ENCODE measurements at places on chromosomes 5 and 9. TPM values are rescaled to one million over a fixed set of nuclear protein-coding genes. Genes with fewer than 3 reads are reported as not detected.

IFNK gene
- total RNA-seq, result not detected

- H3K36me3 ChIP-seq, result no peaks in the 10 kb centered on the region
- DNase-seq, result no peak
- H3K27ac ChIP-seq, result no peak overlapping the region
- no peak overlapping the region for H3K4me3 ChIP-seq
- no peaks in the 10 kb centered on the region for H3K4me1 ChIP-seq
- no peaks in the 10 kb centered on the region for H3K27me3 ChIP-seq
These were observed 1141.1 kb upstream of the DMAC1 start for GRCh38 chr9:8940650-8941049.

- peaks cover 6% of the 10 kb centered on the region for H3K4me1 ChIP-seq
- DNase-seq, result no peak
- peak overlapping the region; percentile 78 for H3K27ac ChIP-seq
These were observed 5.6 kb upstream of the RNF44 start for GRCh38 chr5:176542596-176543427.

PCDHB2 gene
- 9.8 TPM for total RNA-seq

GRCh38 chr5:66179297-66180051 is 35.4 kb downstream of the SREK1 start:
- H3K4me3 ChIP-seq, result no peak overlapping the region
- no peak overlapping the region for H3K27ac ChIP-seq
- no peaks in the 10 kb centered on the region for H3K27me3 ChIP-seq
- H3K36me3 ChIP-seq, result no peaks in the 10 kb centered on the region
- DNase-seq, result no peak

SPATA6L gene
- 14.4 TPM for total RNA-seq

MEF2C gene
- total RNA-seq, result 27.4 TPM

DNA sequence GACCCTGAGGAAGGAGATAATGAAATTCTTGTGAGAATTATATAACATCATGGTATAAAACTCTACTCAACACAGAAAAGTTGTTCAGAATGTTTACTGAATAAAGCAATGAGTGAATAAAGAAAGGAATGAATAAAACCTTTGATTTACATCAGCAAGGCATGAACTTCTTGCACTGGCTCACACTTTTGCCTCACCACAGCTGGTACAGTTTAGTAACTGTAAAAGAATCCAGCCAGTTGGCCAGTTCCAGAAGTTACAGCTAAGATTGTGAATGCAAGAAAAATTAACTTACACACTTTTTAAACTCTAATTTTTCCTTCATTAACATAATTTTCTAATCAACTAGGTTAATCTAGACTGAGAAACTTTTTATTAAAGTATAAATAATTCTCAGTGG is 490.9 kb downstream of the NFIB start:
- no peak overlapping the region for H3K27ac ChIP-seq
- H3K4me3 ChIP-seq, result no peak overlapping the region
- H3K27me3 ChIP-seq, result no peaks in the 10 kb centered on the region
- no peaks in the 10 kb centered on the region for H3K4me1 ChIP-seq
- no peak for DNase-seq

CCNI2 gene
- 2.0 TPM for total RNA-seq

- H3K27me3 ChIP-seq, result no peaks in the 10 kb centered on the region
- DNase-seq, result no peak
- no peak overlapping the region for H3K4me3 ChIP-seq
- no peak overlapping the region for H3K27ac ChIP-seq
- no peaks in the 10 kb centered on the region for H3K36me3 ChIP-seq
These were observed 76.8 kb upstream of the RANBP3L start for GRCh38 chr5:36378551-36378950.

DNA sequence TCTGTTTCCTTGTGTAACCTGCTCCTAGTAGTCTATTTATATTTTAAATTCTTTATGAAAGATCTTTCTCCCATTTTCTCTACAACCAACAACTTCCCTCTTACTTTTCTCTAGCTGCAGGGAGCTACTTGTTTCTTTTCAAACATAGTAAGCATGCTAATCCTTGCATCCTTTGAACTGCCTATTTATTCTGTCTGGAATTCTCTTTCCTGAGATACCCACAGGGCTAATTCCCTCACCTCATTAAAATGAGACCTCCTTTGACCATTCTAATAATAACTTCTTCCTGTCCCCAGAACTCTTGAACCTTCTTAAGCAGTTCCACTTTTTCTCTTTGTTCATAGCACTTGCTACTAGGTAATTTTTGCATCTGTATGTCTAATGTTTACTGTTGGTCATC is 620.6 kb upstream of the CDH18 start:
- no peak for DNase-seq
- no peaks in the 10 kb centered on the region for H3K4me1 ChIP-seq
- no peak overlapping the region for H3K27ac ChIP-seq
- no peaks in the 10 kb centered on the region for H3K36me3 ChIP-seq

DNA sequence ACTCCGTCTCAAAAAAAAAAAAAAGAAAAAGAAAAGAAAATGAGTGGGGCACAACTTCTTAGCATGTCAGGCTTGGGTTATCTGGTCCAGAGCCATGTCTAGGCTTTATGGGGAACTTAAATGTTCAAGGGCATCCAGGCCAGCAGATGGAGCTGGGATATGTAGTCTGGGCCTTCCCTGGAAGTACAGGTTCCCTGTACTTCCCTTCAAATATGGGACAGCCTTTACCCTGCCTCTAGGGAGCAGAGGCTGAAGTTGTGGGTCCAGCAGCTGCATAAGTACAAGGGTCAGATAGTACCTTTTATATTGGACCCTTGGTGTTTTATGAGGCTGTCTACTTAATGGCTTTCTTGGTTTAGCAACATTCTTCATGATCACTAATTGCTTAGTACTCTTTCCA is 42.1 kb downstream of the FAF2 start:
- H3K27ac ChIP-seq, result no peak overlapping the region
- H3K4me1 ChIP-seq, result no peaks in the 10 kb centered on the region
- H3K27me3 ChIP-seq, result no peaks in the 10 kb centered on the region
- peaks cover 9% of the 10 kb centered on the region for H3K36me3 ChIP-seq
- H3K4me3 ChIP-seq, result no peak overlapping the region

Measured in breast epithelium (tissue), 4 donors.